NCI-H1092 treated with DMSO at 0.1 percent for 48 hours (cell line): ENCODE measurements at places on chromosomes 12 and 14.

DNA sequence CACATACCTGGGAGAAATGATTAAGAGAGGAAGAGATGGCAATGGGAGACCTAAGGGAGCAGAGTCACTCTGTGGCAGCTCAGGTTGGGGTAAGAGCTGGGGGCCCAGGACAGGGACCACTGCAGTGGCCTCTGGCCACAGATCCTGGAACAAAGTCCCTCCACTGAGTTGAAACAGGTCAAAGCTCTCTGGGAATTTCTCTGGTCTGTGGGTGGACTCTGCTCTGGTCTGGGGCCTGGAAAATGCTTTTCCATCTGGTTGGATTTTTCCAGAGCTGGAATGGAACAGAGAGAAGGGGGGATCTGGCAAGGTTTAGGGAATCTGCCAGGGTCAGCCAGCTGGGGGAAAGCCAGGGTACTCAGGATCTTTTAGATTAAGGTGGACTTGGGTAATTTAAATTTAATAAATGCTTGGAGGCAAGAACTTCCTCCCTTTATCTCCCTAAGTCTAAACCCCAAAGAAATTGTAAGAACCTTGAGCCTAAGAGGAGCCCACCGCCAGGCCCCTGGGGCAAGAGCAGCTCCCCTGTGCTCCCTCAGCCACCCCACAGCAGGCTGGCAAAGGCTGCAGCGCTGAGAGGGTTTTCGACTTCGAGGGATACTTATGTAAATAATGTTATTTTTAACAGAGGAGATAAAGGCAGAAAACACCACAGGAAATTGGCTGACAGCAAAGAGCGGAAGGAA is 3.7 kb downstream of the HOXC10 start:
- no peak for DNase-seq

DNA sequence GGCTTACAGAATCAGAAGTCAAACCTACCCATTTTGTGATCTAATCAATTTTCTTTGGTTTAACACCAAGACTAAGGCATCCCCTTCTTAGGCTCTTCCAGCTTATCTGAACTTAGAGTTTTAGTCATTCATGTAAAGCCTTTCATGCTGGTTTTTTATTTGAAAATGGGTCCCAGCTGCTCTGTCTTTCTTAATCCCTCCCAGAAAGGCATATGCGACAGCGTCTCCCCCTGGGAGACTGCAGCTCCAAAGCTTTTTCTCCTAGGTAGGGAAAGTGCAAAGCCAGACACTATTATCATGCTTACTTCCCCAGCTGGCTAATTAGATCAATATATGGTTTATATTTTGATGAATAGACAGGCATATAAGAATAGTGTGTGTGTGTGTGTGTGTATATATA is 96.6 kb upstream of the E2F7 start:
- no peak for DNase-seq

- no peak for DNase-seq
Observed at GRCh38 chr12:2535583-2536204, 259.1 kb upstream of the FKBP4 start.

DNA sequence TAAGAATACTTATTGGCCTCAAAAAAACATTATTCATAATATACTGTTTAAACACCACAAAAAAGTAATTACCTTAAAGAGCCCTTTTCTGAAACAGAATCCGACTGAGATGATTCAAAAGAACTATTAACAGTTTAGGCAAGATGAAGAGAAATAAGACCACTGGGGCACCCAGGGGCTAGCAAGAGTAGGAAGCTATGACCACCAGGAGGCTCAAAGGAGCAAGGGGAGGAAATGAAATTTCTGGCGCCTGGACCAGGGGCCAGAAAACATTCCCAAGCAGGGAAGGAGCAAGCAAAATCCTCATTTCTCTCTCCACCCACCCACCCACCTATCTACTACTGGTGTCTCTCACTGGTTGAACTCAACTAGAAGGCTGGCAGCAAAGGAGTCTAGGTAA is 6.3 kb upstream of the DCAF4 start:
- DNase-seq, result no peak

GRCh38 chr14:104794099-104794498 is 1.4 kb downstream of the AKT1 start:
- no peak for DNase-seq

DNA sequence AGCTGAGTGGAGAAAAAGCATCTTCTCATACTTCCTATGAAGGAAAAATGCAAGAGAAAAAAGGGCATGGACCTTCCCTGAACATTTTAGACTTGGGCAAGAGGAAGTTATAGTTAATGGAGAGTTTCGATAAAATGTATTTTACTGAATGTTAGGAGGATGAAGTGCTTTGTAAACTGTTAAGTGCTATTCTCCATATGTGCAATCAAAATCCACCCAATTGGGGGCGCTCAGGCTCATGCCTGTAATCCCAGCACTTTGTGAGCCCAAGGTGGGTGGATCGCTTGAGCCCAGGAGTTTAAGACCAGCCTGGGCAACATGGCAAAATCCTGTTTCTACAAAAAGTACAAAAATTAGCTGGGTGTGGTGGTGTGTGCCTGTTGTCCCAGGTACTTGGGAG is 1.9 kb upstream of the CNPY2 start:
- DNase-seq, result no peak

- no peak for DNase-seq
Observed at GRCh38 chr12:31033146-31033545, 40.5 kb upstream of the DDX11 start.

DNA sequence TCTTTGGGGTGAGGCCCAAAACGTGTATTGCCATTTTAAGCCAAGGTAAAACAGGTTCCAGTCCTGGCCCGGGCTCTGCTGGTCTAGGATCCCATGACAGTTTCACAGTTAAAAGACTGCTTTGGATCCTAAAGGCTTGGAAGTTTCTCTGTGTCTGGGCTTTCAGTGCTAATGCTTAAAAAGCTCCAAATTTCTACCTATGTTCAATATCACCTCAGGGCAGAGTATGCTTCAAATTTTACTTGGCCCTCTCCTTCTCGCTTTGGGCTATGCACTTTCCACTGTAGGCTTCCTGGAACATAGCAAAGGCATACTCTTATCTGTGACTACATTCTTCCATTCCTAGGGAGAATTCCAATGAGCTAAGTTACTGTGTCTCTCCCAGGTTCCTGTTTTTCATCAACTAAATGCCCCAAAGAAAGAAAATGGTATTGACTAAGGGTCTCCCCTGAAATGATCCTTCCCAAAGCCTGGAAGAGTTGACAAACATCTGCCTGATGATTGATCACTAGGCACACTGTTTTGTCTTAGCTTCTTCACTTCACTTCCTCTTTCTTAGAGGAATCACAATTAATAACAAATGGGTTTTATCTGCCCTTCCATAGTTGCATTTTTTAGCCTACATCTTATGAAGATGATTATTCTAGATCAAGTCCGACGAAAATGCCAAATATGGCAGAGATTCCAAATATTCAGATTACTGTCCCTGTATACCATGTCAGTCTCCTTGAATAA is 79.4 kb downstream of the TMTC2 start:
- no peak for DNase-seq

- DNase-seq, result no peak
Observed at GRCh38 chr12:1532375-1533165, 61.8 kb downstream of the FBXL14 start.

GRCh38 chr14:53412819-53413675 is 259.9 kb upstream of the DDHD1 start:
- DNase-seq, result no peak

GRCh38 chr12:93563807-93564538 is 8.5 kb upstream of the SOCS2 start:
- DNase-seq, result no peak

- DNase-seq, result no peak
Observed at GRCh38 chr14:80378084-80378690, 166.9 kb upstream of the DIO2 start.

GRCh38 chr12:20701106-20701505 is 6.0 kb downstream of the SLCO1C1 start:
- DNase-seq, result no peak

GRCh38 chr12:132827763-132828703 is 636 bp downstream of the GOLGA3 start:
- DNase-seq, result no peak

- peak; percentile 36 for DNase-seq
Observed at GRCh38 chr14:103141117-103141796, 18.0 kb downstream of the TNFAIP2 start.

DNA sequence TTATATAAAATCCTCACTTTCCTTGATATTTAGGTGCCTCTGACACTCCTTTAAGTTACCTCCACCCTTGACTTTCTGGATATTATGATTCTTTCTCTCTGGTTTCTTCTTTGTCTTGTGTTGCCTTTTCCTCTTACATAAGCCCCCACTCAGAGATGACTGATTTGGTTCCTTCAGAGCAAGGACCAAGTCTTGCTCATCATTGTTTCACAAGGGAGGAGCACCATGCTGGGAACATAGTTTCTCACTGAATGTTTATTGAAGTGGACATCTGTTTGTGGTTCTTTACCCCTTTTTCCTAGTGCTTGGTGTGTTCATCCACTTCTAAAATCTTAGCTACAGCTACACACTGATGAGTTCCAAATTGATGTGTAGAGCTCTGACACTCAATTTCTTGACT is 161.3 kb upstream of the PTPRQ start:
- no peak for DNase-seq

GRCh38 chr14:64225151-64225757 is 68.9 kb downstream of the ESR2 start:
- DNase-seq, result no peak

- DNase-seq, result no peak
Observed at GRCh38 chr12:109758426-109759420, 45.1 kb downstream of the FAM222A start.

DNA sequence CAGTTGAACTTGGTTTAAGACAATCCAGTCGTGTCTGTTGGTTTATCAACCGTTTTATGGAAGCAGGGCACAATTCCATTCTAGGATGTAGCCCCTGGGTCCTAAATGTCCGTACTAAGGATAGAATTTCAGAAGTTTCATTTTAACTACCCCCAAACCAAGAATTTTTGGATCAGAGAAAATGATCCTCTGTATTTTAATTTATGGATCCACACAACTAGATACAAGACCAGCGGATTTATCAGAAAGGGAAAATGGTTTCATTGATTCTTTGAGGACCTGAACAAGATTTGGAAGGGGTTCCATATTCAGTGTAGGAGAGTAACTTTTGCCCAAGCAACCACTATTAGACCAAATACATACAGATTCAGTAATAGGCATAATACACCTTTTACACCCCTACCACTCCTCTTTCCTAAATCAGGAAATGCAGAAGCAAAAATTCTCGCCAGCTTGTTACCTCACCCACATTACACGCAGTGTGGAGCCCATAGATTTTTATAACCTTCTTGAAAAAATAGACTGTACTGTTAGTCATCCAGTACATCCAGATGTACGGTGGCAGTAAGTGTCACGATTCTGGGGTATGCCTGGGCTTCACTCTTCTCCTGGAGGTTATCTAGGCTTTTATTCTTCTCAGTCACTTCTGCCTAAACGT is 1.4 kb upstream of the FBXL14 start:
- DNase-seq, result no peak
